Activated naive CD4-positive, alpha-beta T cell treated with anti-CD3 and anti-CD28 coated beads, Interleukin-2, amount 10 ng/mL, durations not matched to agents 7 days and 5 days (primary cell): ENCODE measurements at places on chromosomes 4 and X.
A peak's percentile ranks its signal among the peaks of the same experiment; 100 is the strongest.

DNA sequence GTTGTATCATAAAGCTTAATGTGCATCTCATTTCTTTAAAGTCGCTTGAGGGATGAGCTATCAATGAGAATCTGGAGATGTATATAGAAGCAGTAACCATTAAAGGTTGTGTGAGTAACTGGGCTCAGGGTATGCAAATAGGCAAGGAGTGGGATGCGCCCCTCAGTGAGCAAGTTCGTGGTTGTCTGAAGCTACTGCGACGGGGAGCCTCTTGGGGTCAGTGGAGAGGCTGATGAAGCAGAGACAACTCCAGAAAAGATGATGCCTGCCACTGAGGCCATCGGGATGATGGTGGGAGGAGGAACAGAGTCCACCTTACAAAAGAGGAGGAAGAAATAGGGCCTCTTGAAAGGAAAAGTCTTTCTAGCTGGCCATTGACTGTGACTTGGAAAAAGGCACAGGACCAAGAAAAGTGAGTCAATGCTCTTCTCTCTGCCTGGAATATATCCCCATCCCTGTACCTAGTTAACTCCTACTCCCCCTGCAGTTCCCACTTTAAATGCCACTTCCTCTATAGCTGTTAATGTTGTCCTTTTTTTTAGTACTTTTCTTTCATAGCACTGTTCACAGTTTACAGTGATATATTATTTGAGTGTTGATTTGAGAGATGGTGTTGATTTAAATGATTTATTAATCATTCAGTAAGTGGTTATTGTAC, 51.4 kb upstream of the LSM6 start:
- DNase-seq = no peak

GRCh38 chr4:19675172-19675811, 576.4 kb upstream of the SLIT2 start:
- no peak for DNase-seq

DNA sequence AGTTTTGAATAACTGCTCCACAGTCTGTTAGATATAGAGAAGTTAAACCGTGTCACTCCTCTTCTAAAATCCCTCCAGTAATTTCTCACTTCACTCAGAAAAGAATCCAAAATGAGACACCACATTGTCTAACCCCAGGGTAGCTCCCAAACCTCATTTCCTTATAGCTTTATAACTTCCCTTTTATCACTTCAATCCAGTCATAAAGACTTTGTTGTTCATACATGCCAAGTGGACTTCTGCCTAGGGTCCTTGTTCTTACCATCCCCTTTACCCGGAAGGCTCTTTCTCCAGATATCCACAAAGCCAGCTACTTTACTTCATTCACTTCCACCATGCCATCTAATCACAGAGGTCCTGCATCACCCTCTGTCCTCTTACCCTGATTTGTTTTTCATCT, 156.2 kb downstream of the GABRB1 start:
- DNase-seq = no peak

DNA sequence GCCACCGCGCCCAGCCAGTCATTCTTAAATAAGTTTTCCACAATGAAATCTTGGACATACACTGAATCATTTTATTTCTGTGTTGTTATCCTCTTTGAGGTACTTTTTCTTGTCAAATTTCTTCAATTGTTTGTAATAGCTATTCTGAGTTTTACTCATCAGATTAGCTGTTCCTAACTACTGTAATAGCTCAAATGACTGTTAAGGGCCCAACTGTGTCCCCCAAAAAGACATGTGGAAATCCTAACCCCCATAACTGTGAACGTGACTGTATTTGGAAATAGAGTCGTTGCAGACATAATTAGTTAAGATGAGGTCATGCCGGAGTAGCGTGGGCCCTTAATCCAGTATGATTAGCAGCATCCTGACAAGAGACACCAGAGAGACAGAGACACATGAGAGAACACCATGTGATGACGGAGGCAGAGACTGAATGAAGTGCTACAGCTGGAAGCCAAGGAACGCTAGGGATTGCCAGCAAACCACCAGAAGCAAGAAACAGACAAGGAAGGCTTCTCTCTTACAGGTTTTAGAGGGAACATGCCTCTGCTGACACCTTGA, 22.9 kb downstream of the ACOT9 start:
- no peak for DNase-seq

DNA sequence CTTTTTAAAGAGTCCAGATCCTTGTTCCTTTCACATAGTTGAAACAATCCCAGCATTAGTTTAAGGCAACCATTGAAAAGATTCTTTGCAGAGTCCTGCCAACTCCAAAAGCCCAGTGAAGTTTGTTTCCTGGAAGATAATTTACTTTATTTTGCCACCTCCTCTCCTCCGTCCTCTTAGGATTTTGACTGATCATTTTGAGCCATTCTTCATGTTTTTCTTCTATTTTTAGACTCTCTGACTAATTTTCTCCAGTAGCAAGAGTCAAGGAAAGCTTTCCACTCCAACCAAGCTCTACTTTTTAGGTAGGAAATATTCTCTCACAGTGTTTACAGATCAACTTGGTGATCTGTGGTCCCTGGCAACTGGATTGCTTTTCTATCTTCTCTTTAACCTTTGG, 10.3 kb downstream of the NCBP2L start:
- no peak for DNase-seq

GRCh38 chrX:17608888-17609287, 128.4 kb upstream of the SCML1 start:
- no peak for DNase-seq

DNA sequence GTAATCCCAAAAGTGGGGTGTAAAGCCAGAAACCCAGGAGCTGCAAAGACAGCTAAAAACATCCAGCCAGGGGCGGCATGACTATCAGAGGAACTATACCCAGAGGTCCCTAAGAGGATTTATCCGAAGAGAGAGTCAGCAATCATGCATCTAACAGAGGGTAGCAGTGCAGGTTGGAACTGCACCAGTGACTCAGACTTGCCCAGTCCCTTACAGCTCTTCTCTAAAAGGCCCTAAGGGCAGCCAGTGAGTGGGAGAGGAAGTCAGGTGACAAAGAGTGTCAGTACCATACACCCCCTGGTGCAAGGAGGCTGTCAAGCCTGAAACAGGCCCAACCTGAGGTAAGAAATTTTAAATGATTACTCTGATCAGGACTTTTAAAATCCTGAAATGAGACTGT, 88.1 kb downstream of the CAMK2D start:
- peak; percentile 24 for DNase-seq

DNA sequence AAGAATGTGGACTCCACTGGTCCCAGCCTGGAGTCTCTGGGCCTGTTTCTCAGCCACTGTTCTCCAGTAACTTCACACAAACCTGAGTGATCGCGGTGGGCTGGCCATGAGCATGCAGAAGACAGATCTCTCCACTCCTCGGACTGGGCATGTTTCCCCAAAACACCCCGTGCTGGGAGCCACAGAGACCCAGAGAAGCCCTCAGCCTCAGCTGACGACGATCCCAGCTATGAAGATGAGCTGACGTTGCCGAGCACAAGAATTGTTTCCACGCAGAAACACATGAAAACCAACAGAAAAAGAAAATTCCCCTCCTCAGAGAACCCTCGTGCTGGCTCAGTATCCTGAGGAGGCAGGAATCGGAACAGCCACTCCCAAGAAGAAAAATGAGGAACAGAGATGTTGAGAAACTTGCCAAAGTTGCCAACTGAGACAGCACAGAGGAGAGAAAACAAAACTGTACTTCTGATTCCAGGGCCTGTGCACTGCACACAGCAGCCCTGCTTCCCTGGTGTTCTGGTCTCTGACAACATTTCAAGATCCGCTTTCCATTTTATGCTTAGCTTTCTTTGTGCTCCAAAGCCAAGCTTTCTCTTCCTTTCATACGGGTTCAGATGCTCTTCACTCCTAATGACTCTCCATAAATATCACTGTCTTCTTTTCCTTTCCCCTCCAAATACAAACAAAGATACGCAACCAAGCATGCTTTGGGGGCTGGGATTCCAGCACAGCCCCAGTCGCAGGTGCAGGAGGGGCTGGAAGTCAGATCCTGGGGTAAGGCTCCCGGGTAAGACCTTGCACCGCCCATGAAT, 81.4 kb downstream of the IRF2 start:
- no peak for DNase-seq

DNA sequence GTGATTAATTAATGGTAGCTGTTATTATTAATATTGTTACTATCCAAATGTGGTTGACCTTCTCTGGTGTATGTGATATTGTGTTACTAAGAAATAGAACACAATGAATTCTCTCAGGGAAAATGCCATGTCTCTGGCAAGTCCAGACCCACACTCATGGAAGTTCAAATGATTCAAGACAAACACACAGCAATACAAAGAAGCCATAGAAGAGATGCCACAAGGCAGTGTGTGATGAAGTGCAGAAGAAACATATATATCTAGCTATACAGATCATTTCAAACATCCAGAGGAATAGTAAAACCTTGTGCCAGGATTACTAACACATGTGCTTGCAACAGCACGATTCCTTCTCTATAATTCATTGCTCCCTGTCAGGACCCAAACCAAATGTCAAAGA, 93.1 kb upstream of the SOD3 start:
- no peak for DNase-seq

DNA sequence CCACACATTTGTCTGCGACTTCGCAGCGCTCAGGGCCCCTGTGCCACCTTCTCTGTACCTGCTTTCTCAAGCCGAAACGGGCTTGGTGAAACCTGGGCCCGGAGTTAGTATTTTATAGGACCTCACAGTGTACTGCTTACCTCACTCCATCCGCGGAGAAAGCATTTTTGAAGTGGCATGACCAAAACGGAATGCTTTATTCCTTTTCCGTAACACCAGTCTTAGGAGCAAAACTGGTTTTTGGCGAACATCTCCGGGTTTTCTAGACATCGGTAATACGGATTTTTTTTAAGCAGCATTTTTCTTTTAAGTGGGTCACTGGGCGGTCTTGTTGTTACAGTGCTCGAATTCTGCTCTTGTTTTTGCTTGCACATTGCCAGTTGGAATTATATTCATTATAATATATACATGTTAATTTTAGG, 3.6 kb downstream of the ZIC3 start:
- DNase-seq = no peak

DNA sequence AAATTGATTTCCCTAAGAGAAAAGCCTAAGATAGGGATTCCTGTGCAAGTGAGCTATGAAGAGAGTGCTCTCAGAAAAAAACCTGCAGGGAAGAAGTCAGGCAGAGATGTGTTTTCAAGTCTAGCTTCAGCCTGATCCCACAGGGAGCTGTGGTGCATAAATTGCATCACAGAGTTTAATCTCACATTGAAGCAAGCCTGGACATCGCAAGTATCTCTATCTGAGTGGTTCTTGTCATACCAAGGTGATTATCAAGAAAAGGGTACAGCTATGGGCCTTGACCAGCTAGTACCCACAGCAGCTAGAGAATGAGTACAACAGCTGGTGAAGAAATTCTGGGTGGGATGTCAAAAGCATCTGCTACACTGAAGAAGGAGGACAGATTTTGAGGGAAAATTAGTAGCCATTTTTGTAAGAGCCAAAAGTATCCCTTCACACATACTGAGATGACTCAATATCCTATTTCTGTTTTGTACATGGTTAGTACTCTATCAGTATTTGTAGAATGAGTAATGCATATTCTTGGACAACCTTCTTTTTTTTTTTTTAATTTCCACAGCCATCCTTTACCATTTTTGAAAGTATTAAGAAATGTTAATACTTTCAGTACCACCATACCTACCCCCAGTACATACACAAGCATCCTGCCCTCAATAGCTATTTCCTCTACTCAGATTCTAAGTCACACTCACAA, 708.9 kb downstream of the IL1RAPL1 start:
- no peak for DNase-seq

GRCh38 chr4:76689145-76689817, 208.7 kb downstream of the SOWAHB start:
- peak; percentile 29 for DNase-seq

DNA sequence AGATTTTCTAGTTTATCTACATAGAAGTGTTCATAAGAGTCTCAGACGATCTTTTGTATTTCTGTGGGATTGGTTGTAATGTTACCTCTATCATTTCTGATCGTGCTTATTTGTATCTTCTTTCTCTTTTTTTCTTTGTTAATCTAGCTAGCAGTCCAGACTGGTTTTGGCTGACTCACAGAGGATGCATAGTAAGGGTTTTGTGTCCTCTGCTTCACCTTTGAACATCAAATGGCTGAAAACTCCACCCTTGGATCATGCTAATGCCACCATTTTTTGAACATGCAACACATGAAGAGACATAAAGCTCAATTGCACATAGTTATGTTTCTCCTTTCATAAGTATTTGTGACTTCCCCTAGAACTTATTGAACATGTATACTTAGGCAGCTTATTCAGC, 22.8 kb downstream of the TMPRSS11A start:
- no peak for DNase-seq

- peak; percentile 27 for DNase-seq
Measured at GRCh38 chr4:67288964-67289363, 256.3 kb downstream of the CENPC start.
